Activated CD4-positive, alpha-beta T cell treated with anti-CD3 and anti-CD28 coated beads, Interleukin-2, Interleukin-4, amounts not matched to agents 100 ng/mL and 50 ng/mL, durations not matched to agents 16 hours and 8 hours (primary cell): ENCODE measurements at places on chromosomes 12 and 14.
A peak's percentile ranks its signal among the peaks of the same experiment; 100 is the strongest.

- no peak for DNase-seq
Observed at GRCh38 chr12:82740129-82741000, 53.7 kb downstream of the TMTC2 start.

DNA sequence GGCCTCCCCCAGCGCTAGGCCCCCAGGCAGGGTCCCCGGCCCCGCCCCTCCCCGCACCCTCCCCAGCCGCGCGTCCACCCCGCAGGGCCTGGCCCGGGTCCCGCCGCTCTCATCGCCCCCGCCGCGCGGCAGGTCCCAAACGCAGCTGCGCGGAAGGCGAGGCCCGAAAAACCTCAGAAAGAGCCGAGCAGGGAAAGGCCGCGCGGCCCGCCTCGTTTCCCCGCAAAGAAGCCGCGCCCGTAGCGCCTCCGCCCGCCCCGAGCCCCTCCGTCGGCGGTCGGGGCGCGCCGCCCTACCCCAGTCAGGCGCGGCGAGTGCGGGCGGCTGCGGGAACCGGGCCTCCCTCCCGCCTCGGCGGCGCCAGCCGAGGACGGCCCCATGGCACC, 324 bp downstream of the POLE start:
- DNase-seq: peak; percentile 9

DNA sequence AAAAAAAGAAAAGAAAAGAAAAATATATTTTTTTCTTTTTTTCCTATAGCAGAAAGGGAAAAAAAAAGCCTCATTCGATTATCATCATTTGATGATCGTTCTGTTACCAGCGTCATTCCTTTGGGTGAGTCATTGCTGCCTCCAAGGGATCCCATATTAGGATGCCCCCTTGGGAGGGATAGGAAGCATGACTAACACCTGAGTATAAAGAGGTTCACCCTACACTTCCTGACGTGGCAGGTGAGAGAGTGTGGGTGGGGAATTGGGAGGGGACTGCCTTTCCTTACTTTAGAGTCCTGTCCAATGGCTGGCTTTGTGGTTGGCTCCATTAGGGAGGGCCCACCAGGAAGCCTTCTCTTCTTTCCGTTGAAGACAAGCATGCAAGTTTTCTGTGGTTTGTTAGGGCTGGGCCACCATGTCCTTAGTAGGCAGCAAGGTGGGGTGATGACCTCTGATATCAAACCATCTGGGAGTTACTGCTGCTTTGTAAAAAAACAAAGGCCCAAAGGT, 56.1 kb upstream of the FUT8 start:
- peak; percentile 43 for DNase-seq

- DNase-seq: no peak
Observed at GRCh38 chr14:71231521-71232393, 324.5 kb downstream of the PCNX1 start.

- no peak for DNase-seq
Observed at GRCh38 chr12:132925597-132926414, 30.3 kb downstream of the ZNF605 start.

DNA sequence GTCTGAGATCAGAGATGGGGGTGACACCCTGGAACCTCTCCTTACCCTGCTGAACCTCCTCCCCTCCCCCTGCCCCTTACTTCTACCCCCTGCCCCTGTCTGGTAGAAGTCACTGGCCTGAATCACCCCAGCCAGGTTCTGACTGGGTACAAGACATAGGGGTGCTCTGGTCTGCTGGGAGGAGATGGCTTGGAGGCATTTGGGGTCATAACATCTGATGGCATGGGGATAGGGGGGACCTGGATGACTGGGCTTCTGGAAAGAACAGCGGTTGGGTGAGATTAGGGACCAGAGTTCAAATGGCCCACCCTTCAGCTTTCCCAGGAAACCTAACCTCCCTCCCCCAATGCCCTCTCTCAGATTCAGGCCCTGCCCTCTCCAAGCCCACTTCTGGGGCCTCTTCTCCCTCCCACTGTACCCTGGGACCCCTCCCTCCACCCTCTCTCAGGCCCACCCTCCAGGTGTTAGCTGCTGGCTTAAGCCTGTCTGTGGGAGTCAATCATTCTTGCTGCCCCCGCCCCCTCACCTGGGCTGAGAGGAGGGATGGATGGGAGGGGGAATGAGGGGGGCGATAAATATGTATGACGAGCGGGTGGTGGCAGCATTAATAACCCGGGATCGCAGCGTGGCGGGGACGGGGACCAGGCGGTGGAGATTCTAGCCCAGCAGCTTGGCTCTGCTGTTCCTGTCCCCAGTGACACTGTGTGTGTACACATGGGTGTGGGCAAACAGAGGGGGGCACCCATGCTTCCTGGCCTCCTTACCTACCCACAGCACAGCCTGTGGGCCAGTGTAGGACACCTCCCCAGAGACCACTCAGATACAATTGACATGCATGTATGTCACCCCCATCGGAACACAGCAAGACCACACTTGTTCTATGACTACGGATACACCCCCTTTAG, 5.9 kb downstream of the NXPH4 start:
- no peak for DNase-seq

DNA sequence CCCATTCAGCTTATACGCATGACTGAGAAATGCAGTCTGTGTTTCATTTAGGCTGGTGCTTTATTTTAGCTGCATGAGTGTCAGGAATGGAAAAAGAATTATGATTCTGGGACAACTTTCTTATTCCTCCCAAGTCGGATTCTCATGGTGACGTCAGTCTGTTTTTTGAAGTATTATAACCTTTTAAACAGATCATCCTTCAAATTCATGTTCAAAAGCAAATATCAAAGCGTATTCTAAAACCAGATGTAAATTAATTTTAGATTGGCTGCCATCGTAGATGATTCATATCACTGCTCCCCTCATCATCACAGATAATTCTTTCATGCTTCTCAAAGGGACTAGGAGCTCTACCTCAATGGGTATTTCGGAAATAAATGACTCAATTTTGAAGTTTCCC, 15.0 kb downstream of the FNTB start:
- no peak for DNase-seq

DNA sequence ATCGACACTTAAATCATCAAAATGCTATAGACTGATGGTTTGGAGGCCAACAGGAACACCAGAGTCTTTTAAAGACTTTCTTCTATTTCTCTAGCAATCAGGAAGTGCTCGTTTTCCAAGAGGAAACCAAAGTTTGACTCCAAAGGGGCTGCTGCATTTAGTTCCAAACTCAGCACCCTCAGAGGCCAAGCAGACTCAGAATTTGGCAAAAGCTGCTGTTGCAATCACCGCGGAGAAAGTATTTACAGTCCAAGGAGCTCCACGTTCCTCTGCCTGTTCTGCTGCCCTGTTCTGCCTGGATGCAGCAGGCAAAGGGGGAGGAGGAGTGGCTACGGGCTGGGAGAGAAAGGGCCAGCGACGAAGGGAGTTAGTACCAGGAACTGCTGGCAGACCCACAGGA, 325.1 kb downstream of the BCL11B start:
- DNase-seq: no peak

GRCh38 chr12:130031571-130032189, 127.9 kb upstream of the TMEM132D start:
- DNase-seq: peak; percentile 62

DNA sequence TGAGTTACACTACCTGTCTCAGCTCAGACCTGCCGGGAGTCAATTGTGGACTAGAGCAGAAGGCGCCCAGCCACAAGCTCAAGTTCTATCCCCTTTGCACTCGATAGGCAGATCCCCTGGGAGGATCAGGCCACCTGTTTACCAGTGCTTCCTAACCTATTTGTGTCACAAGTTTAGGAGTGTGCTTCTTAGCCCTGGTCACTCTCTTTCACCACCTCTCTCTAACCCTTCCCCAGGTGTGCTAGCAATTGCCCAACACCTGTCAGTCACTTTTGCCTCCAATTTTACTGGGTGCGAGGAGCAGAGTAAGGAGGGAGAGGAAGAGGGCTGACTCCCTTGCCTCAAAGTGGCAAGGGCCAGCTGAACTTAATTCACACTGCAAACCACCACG, 745 bp upstream of the NAA30 start:
- DNase-seq: peak; percentile 33

DNA sequence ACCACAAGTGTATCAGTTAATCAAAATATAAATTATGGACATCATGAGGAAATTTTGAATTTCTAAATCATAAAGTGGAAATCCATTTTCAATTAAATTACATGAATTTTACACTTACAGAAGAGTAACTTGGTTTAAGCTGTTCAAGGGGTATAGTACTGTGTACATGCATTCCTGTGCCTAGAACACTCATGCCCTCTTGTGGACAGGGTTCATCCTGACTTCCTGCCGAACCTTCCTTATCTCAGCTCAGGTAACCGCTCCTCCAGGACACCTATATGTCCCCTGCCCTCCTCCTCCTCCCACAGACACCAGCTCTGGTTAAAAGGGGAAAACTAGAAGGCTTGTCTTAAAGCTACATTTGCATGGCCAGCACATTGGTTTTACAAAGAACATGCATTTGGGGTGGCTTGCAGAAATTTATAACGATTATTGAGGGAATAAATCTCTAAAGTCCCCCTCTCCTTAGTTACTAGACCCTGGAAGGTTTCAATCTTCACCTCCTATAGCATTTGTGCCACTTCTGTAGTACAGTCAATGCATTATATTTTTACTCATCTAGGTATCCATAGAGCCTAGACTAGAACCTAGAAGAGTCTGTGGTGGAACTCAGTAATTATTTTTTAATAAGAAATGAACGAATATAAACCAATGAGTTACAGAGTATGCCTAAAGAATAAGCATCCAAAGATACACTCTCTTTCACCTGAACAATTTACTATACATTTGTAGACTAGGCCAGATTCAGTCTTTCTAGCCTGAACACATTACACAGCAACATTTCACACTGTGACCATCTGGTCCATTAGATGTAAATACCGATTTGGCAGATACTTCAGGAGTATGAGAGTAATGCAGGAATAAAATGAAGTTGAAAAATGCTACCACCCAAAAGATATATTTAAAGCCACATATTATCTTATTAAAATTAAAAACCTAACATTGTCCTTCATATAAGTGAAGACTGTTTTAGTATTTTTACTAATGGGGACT, 345.6 kb downstream of the PAWR start:
- DNase-seq: peak; percentile 17

- no peak for DNase-seq
Observed at GRCh38 chr12:21941506-21942376, 515 bp upstream of the ABCC9 start.

DNA sequence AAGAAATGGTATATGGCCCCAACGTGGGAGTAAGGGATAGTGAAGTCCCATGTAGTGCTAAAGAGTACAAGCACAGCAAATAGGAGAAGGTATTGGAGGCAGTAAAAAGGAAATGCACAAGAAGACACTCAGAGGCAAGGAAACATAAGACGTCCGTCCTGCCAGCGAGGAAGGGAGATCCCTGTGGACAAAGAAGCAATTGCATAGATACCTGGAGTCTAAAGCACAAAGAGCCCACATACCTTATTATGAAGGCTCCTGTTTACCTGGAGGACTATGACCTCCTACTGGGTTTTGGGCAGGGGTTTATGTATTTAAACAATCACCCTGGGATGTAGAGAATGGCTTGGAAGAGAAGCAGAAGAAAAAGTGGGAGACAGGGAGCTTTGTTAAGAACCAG, 341.2 kb upstream of the DCN start:
- no peak for DNase-seq

DNA sequence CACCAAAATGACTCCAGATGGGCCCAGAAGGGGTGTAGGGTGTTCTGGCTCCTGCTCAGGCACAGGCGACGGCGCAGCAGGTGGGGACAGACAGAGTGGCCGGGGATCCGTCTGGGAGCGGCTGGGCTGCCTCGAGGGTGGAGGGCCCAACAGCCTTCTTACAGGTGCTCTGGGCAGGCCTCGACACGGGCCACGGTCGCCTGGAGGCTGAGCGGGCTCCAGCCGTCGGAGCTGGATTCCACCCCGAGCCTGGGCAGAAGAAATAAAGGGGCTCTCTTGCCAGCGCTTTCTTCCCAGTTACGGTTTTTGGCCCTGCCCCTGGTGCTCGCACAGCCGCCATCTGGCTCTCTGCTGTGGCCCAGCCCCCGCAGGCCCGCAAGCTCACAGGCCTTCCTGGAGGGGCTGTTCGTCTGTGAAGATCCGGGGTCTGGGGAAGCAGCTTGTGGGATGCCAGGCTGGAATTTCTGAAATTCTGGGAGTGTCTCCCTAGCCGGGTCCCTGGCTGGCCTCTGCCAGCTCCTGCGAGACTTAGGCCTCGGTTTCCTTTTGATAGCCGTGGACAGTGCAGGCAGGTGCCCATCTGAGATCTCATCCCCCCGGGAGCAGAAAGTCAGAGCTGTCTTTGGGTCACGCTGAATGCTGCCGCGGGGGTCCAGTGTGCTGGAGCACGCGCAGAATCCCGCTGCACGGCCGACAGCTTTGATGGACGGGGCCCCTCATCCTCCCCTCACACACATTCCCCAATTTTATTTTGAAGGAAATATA, 122.7 kb downstream of the PAPOLA start:
- no peak for DNase-seq

GRCh38 chr12:15636060-15636890, 152.9 kb downstream of the EPS8 start:
- no peak for DNase-seq

- DNase-seq: no peak
Observed at GRCh38 chr12:27794818-27795584, 15.0 kb upstream of the MANSC4 start.

- no peak for DNase-seq
Observed at GRCh38 chr12:120988658-120989057, 10.3 kb downstream of the HNF1A start.
